ENCODE measurements at places on chromosomes 3 and 15. TPM values are rescaled to one million over a fixed set of nuclear protein-coding genes. Genes with fewer than 3 reads are reported as not detected.

Gene SLC28A2
- not detected for total RNA-seq

Gene ALDH1L1
- not detected for total RNA-seq

Gene EBLN2
- 6.2 TPM for total RNA-seq

Gene IL17RD
- total RNA-seq, result 2.2 TPM

Gene ECE2
- not detected for total RNA-seq

Gene MED12L
- total RNA-seq, result 2.2 TPM

Gene MUSTN1
- total RNA-seq, result 1.4 TPM

DNA sequence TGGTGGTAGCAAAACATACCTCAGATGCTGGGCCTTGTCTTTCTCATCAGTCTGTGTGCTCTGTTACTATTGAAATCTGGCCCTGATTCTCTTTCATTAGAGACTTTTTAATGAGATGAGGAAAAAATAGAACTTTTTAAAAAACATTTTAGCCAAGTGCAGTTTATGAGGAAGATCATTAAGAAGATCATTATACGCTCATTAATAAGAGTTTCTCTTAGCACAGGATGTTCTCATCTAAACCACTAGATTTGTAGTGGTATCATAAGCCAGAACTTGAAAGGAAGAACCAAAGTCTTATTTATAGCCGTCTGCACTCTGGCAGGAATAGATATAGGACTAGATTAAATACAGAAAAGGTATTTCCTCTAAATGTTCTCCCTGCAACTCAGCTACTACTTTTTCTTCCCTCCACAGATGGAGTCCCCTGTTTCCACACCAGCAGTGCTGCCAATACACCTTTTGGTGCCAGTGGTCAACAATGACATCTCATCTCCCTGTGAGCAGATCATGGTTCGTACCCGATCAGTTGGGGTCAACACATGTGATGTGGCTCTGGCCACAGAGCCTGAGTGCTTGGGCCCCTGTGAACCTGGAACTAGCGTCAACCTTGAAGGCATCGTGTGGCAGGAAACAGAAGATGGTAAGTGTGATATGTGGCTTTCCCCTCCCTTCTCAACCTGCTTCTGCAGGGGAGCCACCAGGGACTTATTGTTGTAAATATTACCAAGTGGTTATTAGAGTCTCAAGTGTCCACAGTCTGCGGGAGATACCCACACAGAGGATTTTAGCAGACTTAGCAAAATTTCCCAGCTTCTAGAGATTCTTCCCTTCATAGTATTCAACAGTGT lies 152.8 kb downstream of the RBPMS2 start:
- no peak overlapping the region for H3K4me3 ChIP-seq
- H3K27me3 ChIP-seq, result no peaks in the 10 kb centered on the region
- H3K4me1 ChIP-seq, result peaks cover 14% of the 10 kb centered on the region
- no peaks in the 10 kb centered on the region for H3K36me3 ChIP-seq
- DNase-seq, result no peak

- peaks cover 43% of the 10 kb centered on the region for H3K4me1 ChIP-seq
- peak; percentile 77 for DNase-seq
- no peaks in the 10 kb centered on the region for H3K27me3 ChIP-seq
These were observed 140.5 kb upstream of the TBL1XR1 start for GRCh38 chr3:177337541-177338331.

DNA sequence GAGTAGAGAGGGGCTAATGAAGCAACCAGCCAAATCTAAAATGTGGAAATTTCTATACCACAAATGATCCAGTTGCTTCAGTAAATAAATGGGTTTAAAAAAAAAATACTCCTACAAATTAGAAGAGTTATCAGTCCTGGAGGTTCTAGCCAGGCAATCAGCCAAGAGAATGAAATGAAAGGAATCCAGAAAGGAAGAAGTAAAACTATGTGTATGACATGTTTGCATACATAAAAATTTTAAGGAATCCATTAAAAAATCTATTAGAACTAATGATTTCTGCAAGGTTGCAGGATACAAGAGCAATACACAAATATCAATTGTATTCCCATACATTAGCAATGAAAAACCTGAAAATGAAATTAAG lies 9.6 kb downstream of the MESP2 start:
- H3K27me3 ChIP-seq, result no peaks in the 10 kb centered on the region
- no peak overlapping the region for H3K27ac ChIP-seq
- H3K4me1 ChIP-seq, result peaks cover 10% of the 10 kb centered on the region

DNA sequence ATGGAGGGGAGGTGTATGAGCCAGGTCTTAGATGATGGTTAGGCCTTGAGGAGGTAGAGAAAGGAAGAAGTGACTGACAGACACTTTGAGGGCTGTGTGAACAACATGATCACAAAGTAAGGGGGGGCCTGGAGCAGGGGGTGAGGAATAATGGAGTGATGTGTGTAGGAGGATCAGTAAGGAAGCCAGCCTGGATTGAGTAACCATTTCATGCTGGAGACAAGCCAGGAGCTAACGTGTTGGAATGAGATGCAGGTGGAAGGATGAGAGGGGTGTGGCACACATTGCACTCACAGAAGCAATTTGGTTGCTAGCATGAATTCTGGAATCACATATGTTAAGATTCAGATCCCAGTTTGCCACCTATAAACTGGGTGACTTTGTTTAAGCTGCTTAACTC lies 65.5 kb downstream of the BBX start:
- no peak overlapping the region for H3K27ac ChIP-seq
- DNase-seq, result no peak
- H3K36me3 ChIP-seq, result no peaks in the 10 kb centered on the region
- H3K4me3 ChIP-seq, result no peak overlapping the region

DNA sequence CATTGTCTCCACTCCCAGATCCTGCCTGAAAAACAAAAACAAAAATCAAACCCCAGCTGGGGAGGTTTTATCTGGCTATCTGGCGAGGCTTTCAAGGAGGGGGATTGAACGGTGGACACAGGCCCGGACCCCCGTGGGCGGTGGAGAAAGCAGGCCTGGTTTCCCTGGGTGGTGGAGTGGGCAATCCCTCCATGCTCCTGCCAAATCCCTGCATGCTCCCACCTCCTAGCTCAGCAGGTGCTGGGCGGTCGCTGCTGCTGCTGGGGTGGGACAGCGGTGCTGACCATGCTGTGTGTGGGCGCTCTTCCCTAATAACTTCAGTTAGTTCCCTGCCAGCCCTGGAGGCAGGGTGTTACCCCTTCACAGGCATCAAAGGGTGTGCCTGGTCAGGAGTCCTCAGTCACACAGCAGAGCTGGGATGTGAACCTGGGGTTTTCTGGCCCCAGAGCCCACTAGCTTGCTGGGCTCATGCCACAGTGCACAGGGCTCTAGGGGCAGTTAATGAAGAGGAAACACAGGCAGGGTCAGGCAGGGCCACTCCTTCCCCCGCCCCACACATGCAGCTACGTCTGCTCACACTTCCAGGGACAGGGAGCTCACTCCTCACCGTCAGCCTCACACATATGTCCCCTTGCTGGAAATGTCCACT lies 15.9 kb upstream of the PLXND1 start:
- no peaks in the 10 kb centered on the region for H3K27me3 ChIP-seq
- H3K36me3 ChIP-seq, result no peaks in the 10 kb centered on the region
- peaks cover 24% of the 10 kb centered on the region for H3K4me1 ChIP-seq
- peak; percentile 81 for DNase-seq

DNA sequence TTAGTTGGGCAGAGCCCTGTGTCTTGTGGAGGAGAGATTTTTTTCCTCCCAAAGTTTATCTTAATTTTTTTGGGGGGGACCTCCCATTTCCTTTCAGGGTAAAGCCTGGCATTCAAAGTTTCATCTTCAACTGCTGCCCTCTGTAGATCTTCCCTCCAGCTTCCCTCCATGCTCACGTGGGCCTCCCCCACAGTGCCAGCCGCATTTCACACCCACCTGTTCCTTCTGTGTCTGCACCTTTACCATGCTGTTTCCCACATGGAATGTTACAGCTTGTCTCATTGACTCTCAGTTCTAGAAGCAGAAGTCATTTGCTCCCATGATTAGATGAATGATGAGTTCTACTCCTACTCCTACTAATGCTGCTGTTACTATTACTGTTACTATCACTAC lies 6.5 kb downstream of the CELF6 start:
- no peaks in the 10 kb centered on the region for H3K36me3 ChIP-seq
- no peaks in the 10 kb centered on the region for H3K4me1 ChIP-seq
- no peak for DNase-seq
- H3K27me3 ChIP-seq, result peaks cover 4% of the 10 kb centered on the region

DNA sequence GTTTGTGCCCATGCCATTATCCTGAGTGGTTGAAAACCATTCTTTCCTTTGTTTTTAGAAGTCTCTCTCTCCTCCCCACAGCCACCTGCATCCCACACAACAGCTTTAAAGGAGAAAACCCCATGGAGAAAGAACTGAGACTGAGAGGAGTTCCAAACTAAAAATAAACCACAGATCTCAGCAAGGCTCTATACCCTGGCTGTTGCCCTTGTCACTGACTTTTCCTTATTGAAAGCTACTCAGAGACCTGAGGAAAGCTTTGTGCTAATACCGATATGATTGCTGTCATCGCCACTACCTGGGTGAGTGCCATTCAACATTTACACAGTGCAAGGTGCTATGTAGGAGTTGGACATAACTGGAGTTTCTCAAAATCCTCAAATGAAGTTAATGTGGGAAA lies 55.5 kb upstream of the RASGRP1 start:
- H3K36me3 ChIP-seq, result no peaks in the 10 kb centered on the region
- H3K27ac ChIP-seq, result no peak overlapping the region
- H3K4me1 ChIP-seq, result no peaks in the 10 kb centered on the region
- no peak overlapping the region for H3K4me3 ChIP-seq

DNA sequence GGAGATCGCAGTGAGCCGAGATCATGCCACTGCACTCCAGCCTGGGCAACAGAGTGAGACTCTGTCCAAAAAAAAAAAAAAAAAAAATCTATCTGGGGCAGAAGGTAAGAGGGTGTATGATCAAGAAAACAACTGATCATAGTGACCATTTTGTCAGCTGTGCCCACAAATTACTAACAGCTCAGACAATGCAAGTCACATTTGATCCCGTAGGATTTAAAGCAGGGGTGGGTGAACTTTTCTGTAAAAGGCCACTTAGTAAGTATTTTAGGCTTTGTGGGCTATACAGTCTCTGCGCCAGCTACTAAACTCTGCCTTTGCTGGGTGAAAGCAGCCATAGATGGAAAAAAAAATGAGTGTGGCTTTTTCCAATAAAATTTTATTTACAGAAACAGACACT lies 57.6 kb upstream of the ABI3BP start:
- no peaks in the 10 kb centered on the region for H3K36me3 ChIP-seq
- no peak overlapping the region for H3K4me3 ChIP-seq
- H3K27me3 ChIP-seq, result no peaks in the 10 kb centered on the region

GRCh38 chr15:78641749-78642275 lies 802 bp upstream of the CHRNB4 start:
- H3K4me3 ChIP-seq, result no peak overlapping the region
- H3K27ac ChIP-seq, result no peak overlapping the region
- H3K36me3 ChIP-seq, result no peaks in the 10 kb centered on the region
- DNase-seq, result no peak

GRCh38 chr15:93662162-93662885 lies 569.0 kb upstream of the MCTP2 start:
- H3K4me3 ChIP-seq, result no peak overlapping the region
- no peaks in the 10 kb centered on the region for H3K36me3 ChIP-seq
- DNase-seq, result no peak
- H3K27me3 ChIP-seq, result no peaks in the 10 kb centered on the region

- peak; percentile 88 for DNase-seq
- H3K4me3 ChIP-seq, result no peak overlapping the region
- H3K27me3 ChIP-seq, result no peaks in the 10 kb centered on the region
- H3K27ac ChIP-seq, result peak overlapping the region; percentile 62
- peaks cover 95% of the 10 kb centered on the region for H3K36me3 ChIP-seq
These were observed 68.7 kb downstream of the AAGAB start for GRCh38 chr15:67185621-67186225.

GRCh38 chr3:177764377-177764912 lies 567.2 kb upstream of the TBL1XR1 start:
- peaks cover 14% of the 10 kb centered on the region for H3K4me1 ChIP-seq
- no peaks in the 10 kb centered on the region for H3K27me3 ChIP-seq
- no peaks in the 10 kb centered on the region for H3K36me3 ChIP-seq
- H3K27ac ChIP-seq, result peak overlapping the region; percentile 34

GRCh38 chr3:120198305-120198878 lies 86.6 kb downstream of the GPR156 start:
- H3K36me3 ChIP-seq, result no peaks in the 10 kb centered on the region
- no peaks in the 10 kb centered on the region for H3K27me3 ChIP-seq
- DNase-seq, result peak; percentile 53
- H3K4me3 ChIP-seq, result no peak overlapping the region

GRCh38 chr3:99938270-99938911 lies 120.7 kb downstream of the CMSS1 start:
- no peaks in the 10 kb centered on the region for H3K27me3 ChIP-seq
- H3K4me1 ChIP-seq, result peaks cover 32% of the 10 kb centered on the region
- no peaks in the 10 kb centered on the region for H3K36me3 ChIP-seq
- peak overlapping the region; percentile 55 for H3K27ac ChIP-seq

DNA sequence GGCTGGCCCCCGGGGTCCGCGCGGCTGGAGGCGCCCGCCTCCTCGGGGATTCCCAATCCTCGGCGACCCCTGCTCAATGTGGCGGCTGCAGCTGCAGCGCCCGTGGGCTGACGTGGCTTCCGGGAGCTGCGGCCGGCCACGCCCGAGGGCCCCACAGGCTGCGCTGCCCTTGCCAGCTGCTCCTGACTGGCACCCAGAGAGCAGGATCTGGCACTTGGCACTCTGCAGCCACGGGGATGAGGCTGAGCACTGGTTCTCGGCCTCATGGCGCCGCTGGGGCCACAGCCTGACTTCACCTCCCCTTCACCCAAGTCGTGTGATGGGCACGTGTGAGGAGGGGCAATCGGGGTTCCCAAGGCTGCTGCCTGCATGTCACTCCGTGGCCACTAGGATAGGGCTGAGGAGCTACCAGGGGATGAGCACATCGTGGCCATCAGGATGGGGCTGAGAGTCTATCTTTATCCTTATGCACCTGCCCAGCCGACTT lies 267.8 kb upstream of the FRG2C start:
- H3K27me3 ChIP-seq, result peaks cover 3% of the 10 kb centered on the region
- no peak overlapping the region for H3K27ac ChIP-seq
- DNase-seq, result peak; percentile 41
- no peaks in the 10 kb centered on the region for H3K36me3 ChIP-seq
- H3K4me1 ChIP-seq, result no peaks in the 10 kb centered on the region

DNA sequence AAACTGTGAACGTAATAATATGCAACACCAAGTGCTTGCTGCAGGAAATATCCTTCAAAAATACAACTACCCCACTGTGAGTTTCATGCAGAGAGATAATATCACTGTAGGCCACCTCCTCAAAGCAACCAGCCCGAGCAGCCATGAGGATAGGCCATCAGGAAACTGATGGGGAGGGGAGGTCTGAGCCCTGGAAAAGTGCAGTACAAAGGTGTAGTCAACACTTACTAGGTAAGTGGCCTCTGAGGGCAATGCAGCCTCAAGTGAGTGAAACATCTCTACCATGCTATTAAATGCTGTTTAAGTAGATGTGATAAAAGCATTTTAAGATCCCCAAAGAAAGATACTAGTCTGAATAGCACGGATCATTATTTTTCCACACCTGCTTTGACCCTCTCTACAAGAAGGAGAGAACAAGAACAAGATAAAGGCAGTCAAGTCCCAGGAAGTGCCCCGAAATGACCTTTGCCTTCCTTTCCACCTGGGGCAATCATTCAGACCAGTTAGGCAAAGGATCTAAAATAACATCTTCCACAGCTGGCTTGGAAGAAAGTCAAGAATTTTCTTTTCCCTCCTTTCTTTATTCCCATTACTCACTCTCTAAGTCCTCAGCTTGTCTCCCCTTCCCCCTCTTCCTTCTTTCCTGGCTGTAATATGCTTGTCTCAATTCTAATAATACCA lies 62.8 kb downstream of the FMN1 start:
- peaks cover 44% of the 10 kb centered on the region for H3K4me1 ChIP-seq
- H3K27ac ChIP-seq, result peak overlapping the region; percentile 18
- H3K27me3 ChIP-seq, result no peaks in the 10 kb centered on the region
- no peaks in the 10 kb centered on the region for H3K36me3 ChIP-seq
- H3K4me3 ChIP-seq, result no peak overlapping the region

- no peak overlapping the region for H3K4me3 ChIP-seq
- H3K4me1 ChIP-seq, result no peaks in the 10 kb centered on the region
- no peak overlapping the region for H3K27ac ChIP-seq
- H3K36me3 ChIP-seq, result no peaks in the 10 kb centered on the region
- DNase-seq, result no peak
These were observed 13.3 kb upstream of the RBP1 start for GRCh38 chr3:139552632-139553365.
